Daoy (cell line): ENCODE measurements at places on chromosomes 13 and 19.

DNA sequence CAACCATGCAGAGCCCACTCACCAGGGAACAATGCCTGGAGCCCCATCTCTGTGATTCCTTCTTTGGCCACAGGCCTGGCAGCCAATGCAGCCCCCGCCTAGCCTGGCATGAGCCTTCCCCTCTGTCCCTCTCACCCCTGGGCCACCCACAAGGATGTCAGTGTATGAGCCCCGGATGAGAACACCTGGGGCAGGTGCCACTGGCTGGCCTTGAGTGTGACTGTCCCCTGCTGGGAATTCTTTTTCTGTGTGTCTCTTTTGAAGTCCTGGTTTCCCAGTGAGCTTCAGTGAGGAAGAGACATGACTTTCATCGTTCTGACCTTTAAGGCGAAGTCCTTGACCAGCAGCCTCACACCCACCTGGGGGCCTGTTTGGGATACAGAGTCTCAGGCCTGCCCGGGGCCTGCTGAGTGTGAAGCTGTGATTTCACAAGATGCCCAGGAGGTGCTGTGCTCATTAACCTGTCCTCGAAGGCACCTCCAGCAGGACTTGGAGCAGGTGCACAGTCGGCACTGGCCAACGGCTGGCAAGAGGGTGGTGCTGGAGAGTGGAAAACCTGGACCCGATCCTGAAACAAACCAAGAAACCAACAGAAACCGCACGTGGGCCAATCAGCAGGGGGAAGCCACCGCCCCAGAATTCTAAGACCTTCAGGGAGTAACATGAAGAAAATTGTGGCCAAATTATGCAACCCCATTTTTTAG lies 27.4 kb upstream of the SPACA7 start:
- no peak for DNase-seq

GRCh38 chr13:50236898-50237318 lies 221.7 kb downstream of the KCNRG start:
- DNase-seq, result peak; percentile 27

DNA sequence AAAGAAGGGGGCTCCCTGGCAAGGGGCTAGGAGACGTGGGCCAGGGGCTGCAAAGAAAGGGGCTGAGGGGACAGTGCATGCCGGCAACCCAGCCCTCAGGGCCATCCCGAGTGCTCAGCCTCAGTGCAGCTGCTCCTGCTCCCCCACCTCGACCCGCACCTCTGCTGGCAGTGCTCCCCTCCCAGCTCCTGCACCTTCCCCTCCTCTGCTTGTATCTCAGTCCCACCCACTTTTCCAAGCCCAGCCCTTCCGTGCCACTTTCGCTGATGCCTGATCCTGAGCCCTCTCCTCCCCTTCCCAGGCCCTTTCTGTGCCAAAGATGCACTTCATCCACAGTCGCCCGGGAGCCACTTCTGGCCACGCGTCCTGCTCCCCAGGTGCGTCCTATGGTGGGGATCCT lies 69.9 kb upstream of the KCTD15 start:
- DNase-seq, result no peak

GRCh38 chr19:10566658-10567410 lies 1.0 kb upstream of the KRI1 start:
- DNase-seq, result no peak

DNA sequence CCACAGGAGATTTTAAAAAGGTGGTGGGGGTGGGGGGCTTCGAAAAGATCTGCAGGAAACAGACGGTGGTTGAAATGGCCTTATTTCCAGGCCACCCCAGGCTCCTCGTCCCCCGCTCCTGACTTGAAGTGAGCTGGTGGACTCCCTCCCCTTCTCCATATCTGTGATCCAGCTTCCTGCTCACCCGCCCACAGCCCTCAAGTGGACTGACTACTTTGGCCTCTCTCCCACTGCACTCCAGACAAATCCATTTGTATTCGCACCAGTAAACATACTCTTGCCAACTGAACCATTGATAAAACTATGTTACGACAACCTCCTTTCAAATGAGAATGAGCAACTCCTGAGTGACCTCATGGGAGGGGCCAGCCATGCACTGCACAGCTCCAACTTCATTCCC lies 259.5 kb downstream of the COL4A1 start:
- DNase-seq, result peak; percentile 71

DNA sequence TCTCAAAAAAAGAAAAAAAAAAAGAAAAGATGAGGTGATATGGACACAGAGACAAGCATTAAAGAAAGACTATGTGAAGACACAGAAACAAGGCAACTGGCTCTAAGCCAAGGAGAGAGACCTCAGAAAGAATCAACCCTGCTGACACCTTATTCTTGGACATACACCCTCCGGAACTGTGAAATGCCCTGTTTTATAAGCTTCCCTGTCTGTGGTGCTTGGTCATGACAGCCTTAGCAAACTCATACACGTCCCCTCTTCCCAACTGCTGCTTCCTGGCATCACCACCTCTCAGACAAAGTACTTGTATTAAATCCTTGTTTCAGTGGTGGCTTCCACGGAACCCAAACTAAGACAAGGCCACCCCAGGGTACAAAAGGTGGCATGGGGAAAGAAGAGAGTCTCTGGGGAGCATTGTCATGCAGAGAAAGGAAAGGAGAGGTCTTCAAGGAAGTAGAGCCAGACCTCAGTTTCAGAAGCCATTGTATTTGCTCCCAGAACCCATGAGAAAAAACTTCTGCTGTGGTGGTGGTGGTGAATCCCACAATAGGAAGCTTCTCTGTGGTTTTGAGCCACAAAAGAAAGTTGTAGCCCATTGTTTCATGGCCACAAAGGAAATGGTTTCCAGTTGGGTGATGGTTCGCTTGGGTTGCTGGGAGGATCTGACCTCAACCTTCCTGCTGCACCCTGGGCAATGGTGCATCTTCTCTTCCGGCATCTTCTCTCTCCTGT lies 16.3 kb upstream of the TSPAN16 start:
- peak; percentile 43 for DNase-seq

GRCh38 chr13:76438050-76438449 lies 448.2 kb downstream of the KCTD12 start:
- peak; percentile 4 for DNase-seq

DNA sequence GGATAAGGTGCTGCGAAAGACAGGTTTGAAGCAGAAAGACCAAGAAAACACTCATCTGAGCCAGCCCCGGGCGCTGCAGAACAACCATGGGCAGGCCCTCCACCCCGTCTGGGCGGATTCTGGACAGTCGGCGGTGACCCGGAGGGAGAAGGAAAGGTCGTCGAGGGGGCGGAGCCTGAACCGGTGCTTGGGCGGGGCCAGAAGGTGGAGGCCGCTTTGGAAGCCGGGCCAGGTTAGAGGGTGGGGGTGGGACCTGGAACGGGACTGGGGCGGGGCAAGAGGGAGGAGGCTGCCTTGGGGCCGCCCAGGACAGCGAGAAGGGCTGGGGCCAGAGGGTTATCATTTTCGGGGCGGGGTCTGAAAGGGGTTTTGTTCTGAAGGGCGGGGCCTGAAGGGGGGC lies 5.0 kb upstream of the ZNF765 start:
- no peak for DNase-seq

- DNase-seq, result peak; percentile 65
Measured at GRCh38 chr19:10501971-10502523, 1.1 kb downstream of the KEAP1 start.

DNA sequence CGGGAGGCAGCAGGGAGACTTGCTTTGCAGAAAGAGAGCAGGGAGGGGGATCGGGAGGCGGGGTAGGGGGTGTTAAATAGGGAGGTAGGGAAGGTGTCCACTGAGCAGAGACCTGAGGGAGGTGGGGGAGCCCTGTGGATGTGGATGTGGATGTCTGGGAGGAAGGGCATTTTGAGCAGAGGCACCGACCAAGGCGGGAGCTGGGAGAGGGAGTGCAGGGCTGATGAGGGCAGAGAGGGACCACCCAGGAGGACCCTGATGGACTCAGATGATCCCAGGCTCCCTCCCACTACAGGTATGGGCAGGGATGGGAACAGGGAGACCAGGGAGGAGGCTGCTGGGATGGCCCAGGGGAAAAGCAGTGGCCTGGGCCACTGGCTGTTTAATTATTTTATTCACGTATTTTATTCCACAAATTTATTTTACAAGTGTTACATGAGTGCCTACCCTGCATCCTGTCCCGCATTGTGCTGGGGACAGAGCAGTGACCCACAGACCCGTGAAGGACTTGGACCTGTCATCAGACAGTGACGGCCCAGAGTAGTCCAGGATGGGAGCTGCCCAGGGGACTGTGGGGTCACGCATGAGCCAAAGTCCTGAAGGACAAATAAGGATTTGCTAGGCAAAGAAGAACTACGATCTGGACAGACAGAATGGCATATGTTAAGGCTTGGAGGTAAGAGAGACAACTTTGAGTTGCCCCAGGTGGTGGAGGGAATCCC lies 5.3 kb downstream of the GRAMD1A start:
- no peak for DNase-seq

DNA sequence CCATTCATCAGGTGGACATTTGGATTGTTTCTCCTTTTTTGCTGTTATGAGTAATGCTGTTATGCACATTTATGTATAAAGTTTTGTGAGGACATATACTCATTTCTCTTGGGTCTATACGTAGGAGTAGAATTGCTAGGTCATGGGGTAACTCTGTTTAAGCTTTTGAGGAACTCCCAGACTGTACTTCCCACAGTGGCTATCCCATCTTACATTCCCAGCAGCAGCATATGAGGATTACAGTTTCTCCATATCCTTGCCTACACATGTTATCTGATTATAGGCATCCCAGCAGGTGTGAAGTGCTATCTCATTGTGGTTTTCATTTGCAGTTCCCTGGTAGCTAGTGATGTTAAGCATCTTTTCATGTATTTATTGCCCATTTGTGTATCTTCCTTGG lies 5.9 kb downstream of the ZSCAN22 start:
- DNase-seq, result no peak

GRCh38 chr19:27793128-27793643 lies 1419.8 kb downstream of the UQCRFS1 start:
- peak; percentile 92 for DNase-seq

- DNase-seq, result no peak
Measured at GRCh38 chr13:100493418-100493817, 95.2 kb downstream of the GGACT start.

DNA sequence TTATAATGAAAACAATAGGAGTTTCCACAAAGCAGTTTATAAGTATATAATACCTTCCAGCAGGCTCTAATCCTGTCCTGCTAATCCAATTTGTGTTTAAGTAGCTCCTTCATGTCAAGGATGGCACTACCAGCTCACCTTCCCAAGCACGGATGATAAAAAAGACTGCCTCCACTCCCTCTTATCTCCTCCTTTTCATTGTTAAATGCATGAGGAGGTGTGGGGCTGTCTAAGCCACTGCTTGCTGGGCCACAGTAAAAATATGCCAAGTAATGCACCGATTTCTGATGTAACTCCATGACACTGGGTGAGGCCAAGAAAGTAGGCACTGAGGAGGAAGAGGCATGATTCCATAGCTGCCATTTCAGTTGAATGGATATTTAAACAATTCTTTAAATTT lies 193.1 kb downstream of the ZIC5 start:
- no peak for DNase-seq

- no peak for DNase-seq
Measured at GRCh38 chr13:71727042-71727441, 140.0 kb downstream of the DACH1 start.

DNA sequence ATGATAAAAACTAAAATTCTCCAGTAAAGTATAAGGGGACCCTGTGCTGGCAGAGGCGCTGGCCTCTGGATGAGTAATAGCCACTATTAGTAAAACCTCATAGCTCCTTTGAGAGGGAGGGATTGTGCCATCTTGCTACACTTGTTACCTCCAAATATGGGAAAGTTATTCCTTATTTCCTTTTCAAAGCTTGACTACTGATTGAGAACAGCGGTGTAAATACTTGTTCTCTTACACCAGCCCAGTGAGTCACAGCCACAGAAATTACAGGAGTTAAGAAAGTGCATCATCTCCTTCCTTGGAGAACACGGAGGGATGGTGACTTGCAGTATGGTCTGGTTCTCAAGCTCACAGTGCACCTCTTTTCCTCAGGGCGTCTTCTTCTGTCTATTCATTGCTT lies 379.0 kb downstream of the EFNB2 start:
- DNase-seq, result peak; percentile 81

DNA sequence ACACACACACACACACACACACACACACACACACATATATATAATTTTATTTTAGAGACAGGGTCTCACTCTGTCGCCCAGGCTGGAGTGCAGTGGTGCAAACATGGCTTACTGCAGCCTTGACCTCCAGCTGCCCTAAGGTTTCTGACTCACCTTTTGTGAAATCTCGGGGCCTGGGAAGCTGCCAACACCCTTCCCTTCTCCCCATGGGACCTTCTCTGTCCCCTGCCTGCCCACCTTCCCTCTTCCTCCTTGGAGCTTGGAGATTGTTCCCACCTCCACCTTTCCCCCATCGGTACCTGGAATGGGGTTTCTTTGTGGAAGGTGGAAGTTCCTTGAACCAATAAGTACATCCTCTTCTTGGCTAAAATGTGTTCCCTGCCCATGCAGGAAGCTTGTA lies 6.3 kb downstream of the ARRDC5 start:
- DNase-seq, result peak; percentile 71

- no peak for DNase-seq
Measured at GRCh38 chr19:27894906-27895754, 1317.8 kb downstream of the UQCRFS1 start.

DNA sequence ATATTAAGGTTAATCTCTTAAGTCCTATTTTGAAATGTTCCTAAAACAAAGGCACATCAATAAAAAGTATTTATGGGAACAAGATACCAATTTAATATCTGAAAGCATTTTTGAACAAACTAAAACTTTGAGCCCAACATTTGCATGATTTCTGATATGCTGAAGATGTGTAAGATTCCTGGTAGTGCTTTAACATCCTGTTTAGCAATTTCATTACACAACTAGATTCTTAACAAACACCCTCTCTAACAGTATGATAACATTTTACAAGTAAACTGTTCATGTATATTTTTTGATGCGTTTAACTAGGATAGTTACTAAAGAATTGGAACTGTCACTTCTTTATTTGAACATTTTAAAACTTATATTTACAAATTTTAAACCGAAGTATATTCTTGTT lies 63.9 kb downstream of the DACH1 start:
- no peak for DNase-seq

GRCh38 chr19:58054901-58055874 lies 3.9 kb upstream of the ZNF135 start:
- no peak for DNase-seq

- peak; percentile 35 for DNase-seq
Measured at GRCh38 chr13:98173431-98174152, 3.5 kb downstream of the RNF113B start.

- DNase-seq, result peak; percentile 39
Measured at GRCh38 chr19:17337675-17338432, 501 bp downstream of the GTPBP3 start.

- no peak for DNase-seq
Measured at GRCh38 chr13:46389457-46390451, 2.7 kb upstream of the RUBCNL start.
